Cerebellum (tissue), 4 donors: ENCODE measurements at places on chromosomes 12 and 14.

- DNase-seq = peak; percentile 77
These were observed 15.6 kb upstream of the SUPT16H start for GRCh38 chr14:21399311-21399870.

- no peak for DNase-seq
These were observed 153.2 kb downstream of the SMOC1 start for GRCh38 chr14:70032447-70032846.

GRCh38 chr14:32809255-32809654, 129.4 kb upstream of the NPAS3 start:
- no peak for DNase-seq

DNA sequence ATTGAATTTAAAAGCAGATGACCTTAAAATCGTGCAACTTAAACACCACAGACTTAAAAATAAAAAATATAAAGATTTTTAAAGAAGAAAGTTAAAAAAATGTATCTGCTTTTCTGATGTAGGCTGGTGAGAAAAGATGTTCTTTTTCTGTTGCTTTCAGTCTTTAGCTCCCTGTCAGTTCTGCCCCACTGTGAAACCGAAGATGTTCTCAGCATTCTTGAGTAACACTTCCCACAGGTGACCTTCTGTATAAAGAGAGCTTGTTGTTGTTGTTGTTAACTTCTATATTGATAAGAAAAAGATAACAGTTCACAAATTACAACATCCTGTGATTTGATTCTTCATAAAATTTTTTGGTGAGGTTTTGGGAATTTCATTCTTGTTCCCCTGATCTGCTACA, 377.9 kb upstream of the RGS6 start:
- no peak for DNase-seq

DNA sequence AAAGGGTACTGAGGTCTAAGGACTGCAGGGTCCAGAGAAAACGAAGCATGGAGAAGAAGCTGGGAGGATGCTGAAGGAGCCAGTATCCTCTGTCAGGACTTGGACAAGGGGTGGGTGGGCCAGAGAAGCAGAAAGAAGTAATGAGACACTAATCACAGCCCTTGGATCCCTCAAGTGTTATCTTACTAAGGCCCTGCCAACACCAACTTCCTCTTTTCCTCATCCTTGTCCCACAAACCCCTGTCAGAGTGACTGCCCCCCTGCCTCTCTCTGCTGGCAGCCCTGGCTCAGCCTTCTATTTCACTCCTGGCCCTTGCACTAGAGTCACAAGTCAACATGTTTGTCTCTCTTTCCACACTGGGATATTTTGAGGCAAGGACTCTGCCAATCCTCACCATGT, 3.8 kb upstream of the ASIC1 start:
- DNase-seq = no peak

GRCh38 chr12:57623811-57624390, 9.1 kb downstream of the B4GALNT1 start:
- DNase-seq = no peak

GRCh38 chr12:54723379-54724256, 75.5 kb upstream of the DCD start:
- DNase-seq = no peak

DNA sequence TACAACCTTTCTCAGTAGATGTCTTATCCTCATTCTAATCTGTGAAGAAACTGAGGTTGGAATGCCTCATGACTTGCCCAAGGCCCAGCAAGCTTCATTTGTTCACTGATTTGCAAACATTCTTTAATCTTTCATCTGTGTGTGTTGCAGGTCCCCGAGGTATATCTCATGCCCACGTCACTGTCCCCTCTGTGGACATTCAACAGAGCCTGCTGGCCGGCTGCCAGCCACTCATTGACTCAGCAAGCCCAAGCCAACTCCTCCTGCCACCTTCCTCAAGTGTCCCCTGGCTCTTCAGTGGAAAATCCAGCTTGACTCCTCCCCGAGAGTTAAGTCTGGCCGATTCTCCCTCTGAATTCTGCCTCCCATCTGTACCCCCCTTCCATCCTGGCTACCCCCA, 1.9 kb upstream of the DCAF4 start:
- DNase-seq = no peak

- DNase-seq = no peak
These were observed 18.0 kb upstream of the APPL2 start for GRCh38 chr12:105253866-105254513.

DNA sequence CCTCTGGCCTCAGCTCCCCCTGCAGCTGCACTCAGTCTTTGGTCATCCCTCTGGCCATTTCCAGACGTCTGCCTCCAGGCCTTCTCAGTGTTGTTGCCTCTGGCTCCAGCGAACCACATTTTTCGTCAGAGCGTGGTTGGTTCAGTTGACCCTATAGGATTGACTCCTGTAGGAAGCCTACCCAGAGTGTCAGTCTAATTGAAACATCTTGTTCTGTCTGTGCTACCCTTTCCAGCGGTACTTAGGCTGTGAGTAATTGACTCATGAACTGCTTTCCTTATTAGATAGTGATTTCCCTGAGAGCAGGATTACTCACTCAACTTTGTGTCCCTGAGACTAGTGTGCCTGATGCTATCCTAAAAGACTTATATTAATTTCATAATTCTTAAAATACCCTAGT, 373.2 kb downstream of the ATP23 start:
- no peak for DNase-seq

- no peak for DNase-seq
These were observed 15.0 kb downstream of the OXA1L start for GRCh38 chr14:22781301-22781991.

- peak; percentile 57 for DNase-seq
These were observed 17.4 kb downstream of the RPS6KL1 start for GRCh38 chr14:74905595-74906142.
